Stimulated activated CD8-positive, alpha-beta memory T cell treated with anti-CD3 and anti-CD28 coated beads, Interleukin-4, amount 100 ng/mL, for 4 hours (primary cell): ENCODE measurements at places on chromosomes 2 and 18.

- no peak for DNase-seq
These were observed 224.5 kb downstream of the DLGAP1 start for GRCh38 chr18:4230450-4231168.

- DNase-seq = no peak
These were observed 75.0 kb downstream of the KCNG2 start for GRCh38 chr18:79872527-79873444.

- DNase-seq = no peak
These were observed 33.6 kb upstream of the ROCK2 start for GRCh38 chr2:11377928-11378545.

GRCh38 chr2:46913471-46914381 is 1.9 kb downstream of the MCFD2 start:
- DNase-seq = no peak

DNA sequence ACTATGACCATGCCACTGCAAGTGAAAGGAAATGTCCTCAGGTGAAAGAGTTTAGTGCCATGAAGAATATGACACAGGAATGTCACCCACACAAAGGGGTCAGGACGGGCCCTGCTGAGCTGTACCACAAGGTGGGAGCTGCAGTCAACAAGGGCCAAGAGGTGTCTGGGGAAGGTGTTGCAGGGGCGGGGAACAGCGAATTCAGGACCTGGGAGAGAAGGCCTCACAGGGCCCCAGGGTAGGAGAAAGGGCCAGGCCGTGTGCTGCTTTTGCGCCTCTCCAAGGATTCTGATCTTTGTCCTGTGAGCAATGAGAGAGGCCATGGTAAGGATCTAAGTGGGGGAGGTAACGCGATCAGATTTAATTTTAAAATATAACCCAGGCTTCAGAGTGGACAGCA is 23.6 kb downstream of the CYB5A start:
- no peak for DNase-seq

GRCh38 chr2:225526760-225527390 is 127.4 kb downstream of the NYAP2 start:
- DNase-seq = no peak

DNA sequence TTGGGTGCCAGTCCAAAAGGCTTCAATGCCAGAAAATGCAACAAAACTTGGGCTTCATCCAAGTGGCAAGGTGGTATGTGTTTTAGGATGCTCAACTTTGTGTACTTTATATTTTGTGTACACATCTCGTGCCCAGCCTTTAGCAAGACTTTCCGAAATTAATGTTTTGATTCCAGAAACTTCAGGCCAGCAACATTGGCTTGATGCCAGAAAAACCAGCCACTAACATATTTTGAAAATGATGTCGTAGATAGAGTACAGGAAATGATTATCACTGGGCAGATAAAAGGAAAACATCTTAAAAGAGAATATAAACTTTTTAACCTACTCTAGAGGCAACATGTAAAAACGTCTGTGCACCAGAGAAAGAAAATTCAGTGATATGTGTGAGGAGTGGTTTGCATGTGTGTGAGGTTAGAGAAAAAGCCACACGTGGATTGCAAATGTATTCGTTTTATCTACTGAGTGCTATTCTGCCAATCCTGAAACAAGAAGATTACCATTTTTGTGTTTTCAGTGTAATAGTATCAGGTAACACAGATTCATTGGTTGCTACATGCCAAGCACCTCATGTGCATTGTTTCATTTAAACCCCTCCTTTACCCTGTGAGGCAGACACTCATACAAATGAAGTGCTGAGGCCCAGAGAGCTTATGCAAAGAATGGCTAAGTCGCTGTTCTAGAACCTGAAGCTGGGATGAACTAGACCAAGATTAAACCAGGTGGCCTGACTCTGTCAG is 264.8 kb downstream of the C1D start:
- DNase-seq = no peak

GRCh38 chr2:175136334-175137215 is 31.4 kb downstream of the ATF2 start:
- DNase-seq = no peak

DNA sequence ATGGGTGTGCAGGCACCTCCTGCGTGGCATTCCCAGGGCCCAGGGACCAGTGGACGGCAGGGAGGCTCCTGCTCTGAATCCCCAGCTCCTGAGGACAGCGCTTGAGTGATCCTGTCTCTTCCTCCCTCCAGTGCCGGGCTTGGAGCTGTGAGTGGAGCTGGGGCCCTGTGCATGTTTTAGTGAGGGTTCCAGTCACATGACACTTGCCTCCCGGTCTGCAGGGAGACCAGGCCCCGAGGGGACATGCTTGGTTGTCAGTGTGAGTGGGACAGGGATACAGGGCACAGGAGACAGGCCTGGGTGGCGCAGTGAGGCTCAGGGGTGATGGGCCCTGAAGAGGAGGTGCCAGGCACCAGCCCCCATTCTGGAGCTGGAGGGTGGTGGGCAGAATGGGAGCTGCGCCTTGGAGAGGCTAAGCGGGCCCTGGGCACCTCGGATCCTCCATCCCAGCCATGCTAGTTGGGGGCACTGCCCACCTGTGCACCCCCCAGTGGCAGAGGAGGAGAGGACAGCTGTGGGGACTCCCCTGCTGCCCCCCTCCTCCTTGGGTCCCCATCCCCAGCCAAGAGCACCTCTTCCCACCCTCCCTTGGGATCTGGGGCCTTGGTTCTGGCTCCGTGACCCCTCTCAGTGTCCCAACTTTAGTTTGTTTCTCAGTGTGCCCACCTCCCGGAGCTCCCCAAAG is 12.0 kb downstream of the ARHGEF4 start:
- no peak for DNase-seq

DNA sequence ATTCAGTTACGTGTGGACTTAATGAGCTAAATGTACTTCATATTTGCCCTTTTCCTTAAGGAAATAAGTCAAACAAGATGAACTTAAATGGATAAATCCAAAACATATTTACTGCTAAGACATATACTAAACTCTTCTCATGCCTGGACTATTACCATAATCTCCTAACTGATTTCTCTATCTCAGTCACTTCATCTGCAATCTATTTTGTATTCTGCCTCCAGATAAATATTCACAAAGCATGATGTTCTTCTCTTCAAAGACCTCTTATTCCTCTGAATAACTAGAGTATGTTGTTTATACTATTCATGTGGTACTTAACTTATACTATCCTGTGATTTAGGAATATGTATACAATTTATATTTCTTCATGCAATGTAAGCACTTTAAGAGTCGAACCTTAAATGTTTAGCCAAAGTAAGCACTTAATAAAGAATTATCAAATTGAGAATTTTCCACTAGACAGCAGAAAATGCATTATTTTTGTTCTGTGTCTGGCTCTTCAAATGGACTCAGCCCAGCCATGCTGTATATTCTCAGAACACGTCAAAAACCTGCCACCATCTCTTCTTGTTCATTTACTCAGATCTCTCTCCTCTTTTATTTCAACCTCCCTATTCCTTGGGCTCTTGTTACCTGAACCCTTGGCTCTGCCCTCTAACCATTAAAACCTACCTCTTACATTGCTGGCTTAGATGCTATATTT is 79.9 kb upstream of the ARHGAP28 start:
- DNase-seq = no peak

DNA sequence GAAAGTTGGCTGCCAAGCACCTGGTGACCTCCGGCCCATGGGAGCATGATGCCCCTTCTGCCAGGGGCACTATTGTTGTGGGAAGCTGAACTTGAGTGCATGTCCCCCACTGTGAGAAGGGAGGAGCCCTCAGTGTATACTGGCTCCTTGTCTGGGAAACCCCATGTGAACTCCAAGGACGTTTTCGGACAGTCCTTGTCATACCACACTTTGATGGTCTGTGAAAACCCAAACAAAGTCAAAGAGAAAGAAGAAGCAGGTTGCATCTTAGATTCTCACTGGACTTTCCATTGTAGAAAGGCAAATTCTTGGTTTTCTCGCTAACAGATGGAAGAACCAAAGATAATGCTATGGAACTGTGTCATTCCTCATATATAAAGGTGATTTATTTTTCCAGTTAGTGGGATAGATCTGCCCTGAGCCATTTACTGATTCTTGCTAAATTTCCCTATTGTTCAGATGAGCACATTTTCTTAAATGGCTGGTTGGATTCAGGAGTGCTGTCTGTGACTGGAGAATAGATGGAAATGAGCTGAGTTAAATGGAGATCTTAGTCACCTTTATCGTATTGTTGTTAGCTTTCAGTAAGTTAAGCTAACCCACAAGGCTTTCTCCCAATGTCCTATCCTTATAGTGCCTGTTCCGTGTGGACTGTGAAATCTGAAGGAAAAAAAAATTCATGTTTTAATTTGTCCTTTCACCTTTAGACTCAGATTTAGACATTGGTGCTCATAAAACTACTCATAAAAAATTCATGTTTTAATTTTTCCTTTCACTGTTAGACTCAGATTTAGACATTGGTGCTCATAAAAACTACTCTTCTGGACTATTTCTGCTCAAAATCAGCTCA is 166.6 kb downstream of the ACTR3 start:
- DNase-seq = no peak

- no peak for DNase-seq
These were observed 75.6 kb upstream of the MGAT5 start for GRCh38 chr2:134178138-134178877.

DNA sequence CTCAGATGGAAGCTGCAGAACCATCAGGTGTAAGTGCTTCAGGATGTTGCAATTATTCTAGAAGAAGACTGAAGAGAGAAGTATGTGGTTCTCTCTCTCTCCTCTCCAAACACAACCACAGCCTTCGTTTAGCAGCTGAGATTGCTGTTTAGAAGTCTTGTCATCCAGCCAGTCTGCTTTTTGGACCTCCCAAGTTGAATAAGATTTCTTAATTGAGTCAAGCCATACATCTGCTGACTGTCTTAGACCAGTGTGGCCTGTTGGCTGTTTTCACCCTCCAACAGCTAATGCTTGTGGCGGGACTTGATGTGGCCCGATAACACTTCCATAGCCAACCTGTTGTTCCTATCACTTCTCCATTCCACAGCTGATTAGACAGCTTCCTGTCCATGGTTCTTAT is 91.3 kb upstream of the TMEM17 start:
- DNase-seq = no peak

DNA sequence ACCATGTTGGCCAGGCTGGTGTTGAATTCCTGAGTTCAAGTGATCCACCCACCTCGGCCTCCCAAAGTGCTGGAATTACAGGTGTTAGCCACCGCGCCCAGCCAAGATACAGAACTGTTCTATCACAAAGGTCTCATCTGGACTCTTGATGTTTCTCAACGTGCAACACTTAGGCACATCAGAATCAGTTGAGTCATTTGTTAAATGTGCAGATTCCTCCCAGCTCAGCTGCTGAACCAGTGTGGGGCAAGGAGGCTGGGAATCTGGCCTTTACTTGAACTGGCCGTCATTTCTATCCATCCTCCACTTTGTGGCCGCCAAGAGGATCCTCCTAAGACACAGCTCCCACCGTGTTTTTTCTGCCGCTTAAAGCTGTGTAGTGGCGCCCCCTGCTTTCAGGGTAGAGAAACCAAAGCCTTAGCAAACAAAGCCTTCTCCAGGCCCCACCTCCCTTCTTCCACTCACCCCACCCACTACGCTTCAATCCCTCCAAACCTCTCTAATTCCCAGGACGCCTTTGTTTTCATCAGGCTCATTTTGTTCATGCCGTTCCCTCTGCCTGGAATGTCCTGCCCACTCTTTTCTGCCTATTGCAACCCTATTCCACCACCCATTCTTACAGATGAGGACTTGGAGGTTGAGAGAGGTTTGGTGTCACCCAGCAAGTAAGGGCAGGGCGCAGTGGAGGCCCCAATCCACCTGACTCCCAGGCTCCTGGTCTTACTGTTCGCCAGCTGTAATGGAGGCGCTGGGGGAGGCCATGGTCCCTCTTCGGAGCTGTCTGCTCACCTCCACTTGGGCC is 776 bp upstream of the SPEG start:
- no peak for DNase-seq

GRCh38 chr2:238380785-238381184 is 45.9 kb upstream of the ASB1 start:
- no peak for DNase-seq

DNA sequence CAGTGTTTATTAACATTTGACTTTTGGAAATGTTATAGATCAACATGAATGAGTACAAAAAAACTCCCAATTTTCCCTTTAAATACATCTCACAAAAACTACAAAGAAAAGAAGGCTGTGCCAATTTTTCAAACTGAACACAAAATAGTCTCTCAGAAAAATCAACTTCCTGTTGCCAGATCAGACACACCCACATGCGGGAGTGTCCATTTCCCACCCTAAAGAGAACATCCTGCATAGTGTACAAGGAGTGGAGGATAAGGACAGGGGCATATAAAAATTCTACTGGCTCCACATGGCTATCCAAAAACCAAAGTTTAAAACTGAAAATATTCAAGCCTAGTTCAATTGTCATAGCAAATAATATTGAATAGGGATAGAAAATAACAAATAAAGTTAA is 165.3 kb downstream of the ATAD2B start:
- no peak for DNase-seq

DNA sequence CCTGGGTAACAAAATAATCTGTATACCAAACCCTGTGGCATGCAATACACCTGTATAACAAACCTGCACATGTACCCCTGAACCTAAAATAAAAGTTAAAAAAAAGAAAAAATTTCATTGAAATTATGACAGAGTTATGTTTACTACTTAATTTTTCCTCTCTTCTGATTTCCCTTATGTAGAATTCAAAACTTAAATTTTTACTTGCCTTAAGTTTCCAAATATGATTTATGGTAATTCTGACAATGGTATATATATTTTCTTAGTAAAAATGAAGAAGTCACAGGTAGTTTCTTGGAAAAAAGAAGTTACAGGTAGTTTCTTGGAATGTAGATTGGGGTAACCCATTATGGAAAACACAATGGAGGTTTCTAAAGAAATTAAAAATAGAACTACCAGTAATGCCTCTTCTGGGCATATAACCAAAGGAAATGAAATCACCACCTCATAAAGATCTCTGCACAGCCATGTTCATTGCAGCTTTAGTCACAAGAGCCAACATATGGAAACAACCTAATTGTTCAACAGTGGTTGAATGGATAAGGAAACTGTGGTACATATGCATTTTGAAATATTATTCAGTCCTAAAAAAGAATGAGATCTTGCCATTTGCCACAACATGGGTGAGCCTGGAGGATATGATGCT is 164.9 kb downstream of the BABAM2 start:
- no peak for DNase-seq

- no peak for DNase-seq
These were observed 6.4 kb upstream of the ANKRD12 start for GRCh38 chr18:9130195-9130594.

DNA sequence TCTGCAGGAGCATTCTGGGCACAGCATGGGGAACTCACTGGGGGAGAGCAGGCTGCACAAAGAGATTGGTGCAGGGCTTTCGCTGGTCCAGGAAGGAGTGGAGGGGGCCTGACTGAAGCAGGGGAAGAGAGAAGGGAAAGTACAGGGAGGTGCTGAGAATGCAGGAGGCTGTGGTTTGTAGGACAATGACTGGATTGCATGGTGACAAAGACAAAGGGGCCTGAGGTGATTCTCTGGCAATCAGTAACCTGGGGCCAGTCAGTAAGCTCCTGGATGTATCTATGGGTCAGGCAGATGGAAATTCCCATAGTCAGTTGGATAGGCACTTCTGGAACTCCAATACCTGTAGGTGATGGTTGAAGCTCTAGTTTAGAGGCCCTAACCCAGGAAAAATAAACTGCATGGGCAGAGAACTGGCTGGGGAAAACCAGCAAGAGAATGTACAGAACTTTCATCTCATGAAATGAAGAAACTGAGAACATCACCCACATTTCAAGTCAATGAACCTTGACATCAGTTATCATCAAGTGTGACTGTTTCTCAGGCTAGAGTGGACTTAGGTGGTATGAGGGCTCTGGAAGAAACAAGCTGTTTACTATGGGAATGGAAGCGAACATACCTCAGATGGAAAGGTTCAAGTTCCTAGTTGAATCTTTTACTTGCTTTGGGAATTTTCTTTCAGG is 193.2 kb downstream of the TPGS2 start:
- no peak for DNase-seq
